ENCODE measurements at places on chromosomes 1 and 21.

GRCh38 chr1:162385702-162386101, 4.2 kb downstream of the C1orf226 start:
- H3K36me3 ChIP-seq, result peaks cover 23% of the 10 kb centered on the region
- H3K27me3 ChIP-seq, result no peaks in the 10 kb centered on the region
- no peaks in the 10 kb centered on the region for H3K4me1 ChIP-seq
- H3K4me3 ChIP-seq, result no peak overlapping the region
- H3K27ac ChIP-seq, result no peak overlapping the region
- no peak for DNase-seq

GRCh38 chr1:37764414-37764825, 500 bp downstream of the EPHA10 start:
- no peak overlapping the region for H3K27ac ChIP-seq
- H3K27me3 ChIP-seq, result peaks cover 27% of the 10 kb centered on the region
- peak overlapping the region; percentile 57 for H3K4me3 ChIP-seq
- H3K4me1 ChIP-seq, result peaks cover 4% of the 10 kb centered on the region
- DNase-seq, result peak; percentile 81
- no peaks in the 10 kb centered on the region for H3K36me3 ChIP-seq

GRCh38 chr1:61287014-61287413, 204.7 kb downstream of the NFIA start:
- H3K27me3 ChIP-seq, result no peaks in the 10 kb centered on the region
- no peaks in the 10 kb centered on the region for H3K36me3 ChIP-seq
- H3K4me1 ChIP-seq, result peaks cover 8% of the 10 kb centered on the region
- no peak overlapping the region for H3K27ac ChIP-seq

DNA sequence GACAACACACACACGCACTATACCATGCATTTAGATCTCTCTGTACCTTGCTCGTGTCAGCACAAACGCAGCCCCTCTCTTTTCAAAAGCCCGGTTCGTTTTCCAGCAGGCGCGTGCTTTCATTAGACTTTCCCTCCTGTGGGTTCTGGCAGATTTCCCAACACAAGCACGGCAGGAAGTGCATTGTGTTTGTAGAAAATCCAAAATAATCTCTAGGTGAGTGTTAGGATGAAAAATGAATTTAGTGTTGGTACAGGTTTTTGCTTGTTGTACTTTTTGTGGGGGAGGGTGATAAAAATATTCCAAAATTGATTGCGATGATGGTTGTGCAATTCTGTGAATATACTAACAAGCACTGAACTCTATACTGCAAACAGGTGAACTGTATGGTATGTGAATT, 54.1 kb upstream of the POFUT2 start:
- H3K27ac ChIP-seq, result no peak overlapping the region
- H3K27me3 ChIP-seq, result no peaks in the 10 kb centered on the region
- no peak for DNase-seq
- H3K36me3 ChIP-seq, result no peaks in the 10 kb centered on the region

DNA sequence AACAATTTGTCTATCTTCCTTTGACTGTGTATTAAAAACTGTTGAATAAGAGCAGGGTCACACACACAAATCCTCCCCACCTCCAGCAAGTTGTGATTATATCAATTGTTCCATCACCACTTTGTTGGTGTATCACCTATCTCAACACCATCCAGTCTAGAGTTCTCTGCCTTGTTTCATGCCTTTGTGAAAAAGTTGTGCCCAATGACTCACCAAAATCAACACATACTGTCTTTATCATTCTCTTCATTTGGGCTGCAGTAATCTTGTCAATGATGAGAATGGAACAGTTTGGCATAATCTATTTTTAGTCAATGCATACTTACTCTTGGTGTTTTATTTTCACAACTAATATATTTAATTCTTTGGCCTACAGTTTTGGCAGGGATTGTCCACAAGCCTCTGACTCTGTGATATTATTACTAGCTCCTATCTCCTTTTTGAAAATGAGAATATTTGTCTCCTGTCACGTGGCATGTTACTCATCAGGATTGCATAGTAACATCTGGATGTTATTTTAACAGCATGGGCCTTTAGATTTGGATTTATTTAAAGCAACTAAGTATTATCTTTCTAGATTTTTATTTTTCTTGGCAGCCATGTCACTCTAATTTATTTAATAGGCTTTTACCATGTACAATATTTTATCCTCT, 5.1 kb downstream of the C1orf87 start:
- H3K4me1 ChIP-seq, result no peaks in the 10 kb centered on the region
- no peak overlapping the region for H3K4me3 ChIP-seq
- no peaks in the 10 kb centered on the region for H3K36me3 ChIP-seq
- no peak overlapping the region for H3K27ac ChIP-seq

- H3K4me1 ChIP-seq, result no peaks in the 10 kb centered on the region
- H3K4me3 ChIP-seq, result no peak overlapping the region
- no peak for DNase-seq
- no peaks in the 10 kb centered on the region for H3K27me3 ChIP-seq
Observed at GRCh38 chr1:17207966-17208418, 3.1 kb downstream of the PADI1 start.

DNA sequence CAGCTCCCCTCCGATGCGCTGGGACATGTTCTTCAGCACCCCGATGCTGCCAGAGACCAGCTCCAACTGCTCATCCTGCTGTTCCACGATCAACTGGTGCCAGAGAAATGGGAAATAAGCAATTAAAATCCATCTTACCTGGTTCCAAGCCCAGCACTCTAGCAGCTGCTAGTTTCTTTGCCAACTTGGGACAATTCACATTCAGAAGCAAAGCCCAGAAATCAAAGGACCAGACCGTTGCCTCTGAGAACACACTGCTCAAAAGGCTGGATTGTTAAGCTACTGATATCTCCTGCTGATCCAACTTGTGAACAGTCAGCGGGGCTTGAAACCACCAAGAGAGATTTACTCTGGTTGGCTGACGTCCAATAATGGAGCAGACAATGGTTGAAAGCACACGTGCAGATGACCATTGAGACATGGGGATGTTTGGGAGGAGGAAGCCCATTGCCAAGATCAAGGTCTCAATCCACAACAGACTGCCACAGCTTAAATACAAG, 34.4 kb downstream of the STX6 start:
- DNase-seq, result no peak
- no peak overlapping the region for H3K4me3 ChIP-seq
- H3K4me1 ChIP-seq, result no peaks in the 10 kb centered on the region

DNA sequence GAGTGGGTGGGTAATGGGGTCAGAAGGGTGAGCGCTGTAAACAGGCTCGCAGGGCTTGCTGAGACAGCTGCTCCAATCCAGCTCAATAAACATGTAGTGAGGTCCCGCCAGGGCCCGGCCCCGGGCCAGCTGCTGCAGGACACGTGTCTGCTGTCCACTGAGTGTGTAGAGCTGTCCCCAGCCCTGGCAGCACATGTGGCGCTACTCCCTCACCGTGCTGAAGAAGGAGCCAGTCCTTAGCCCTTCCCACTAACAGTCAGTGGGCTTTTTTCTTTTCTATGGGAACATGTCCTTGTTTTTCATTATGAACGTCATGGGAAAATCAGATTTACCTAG, 78.9 kb upstream of the C1orf174 start:
- H3K27ac ChIP-seq, result no peak overlapping the region
- no peak for DNase-seq
- H3K4me1 ChIP-seq, result no peaks in the 10 kb centered on the region
- no peak overlapping the region for H3K4me3 ChIP-seq
- H3K27me3 ChIP-seq, result no peaks in the 10 kb centered on the region

GRCh38 chr1:152048416-152049009, 11.7 kb upstream of the S100A11 start:
- H3K27me3 ChIP-seq, result no peaks in the 10 kb centered on the region
- peak overlapping the region; percentile 43 for H3K4me3 ChIP-seq
- H3K27ac ChIP-seq, result peak overlapping the region; percentile 52
- no peaks in the 10 kb centered on the region for H3K36me3 ChIP-seq

DNA sequence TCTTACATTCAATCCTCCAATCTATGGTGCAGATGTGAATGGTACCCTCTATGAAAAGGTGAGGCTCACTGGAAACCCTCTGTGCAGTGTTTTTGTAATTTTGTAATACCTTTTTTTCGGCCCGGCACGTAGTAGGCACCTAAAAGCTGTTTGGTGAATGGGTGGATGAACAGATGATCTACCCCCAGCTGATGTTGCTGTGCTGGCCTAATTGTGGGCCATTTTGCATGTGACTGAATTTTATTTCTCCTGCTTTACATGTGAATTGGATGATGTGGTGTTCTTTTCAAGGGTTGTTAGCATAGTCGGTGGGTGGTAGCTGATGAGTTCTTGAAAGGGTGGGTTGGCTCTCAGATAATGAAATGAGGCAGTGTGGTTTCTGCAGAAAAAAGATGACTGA, 10.4 kb downstream of the KDM4A start:
- H3K4me3 ChIP-seq, result peak overlapping the region; percentile 3
- H3K27ac ChIP-seq, result no peak overlapping the region
- DNase-seq, result peak; percentile 77
- no peaks in the 10 kb centered on the region for H3K27me3 ChIP-seq

DNA sequence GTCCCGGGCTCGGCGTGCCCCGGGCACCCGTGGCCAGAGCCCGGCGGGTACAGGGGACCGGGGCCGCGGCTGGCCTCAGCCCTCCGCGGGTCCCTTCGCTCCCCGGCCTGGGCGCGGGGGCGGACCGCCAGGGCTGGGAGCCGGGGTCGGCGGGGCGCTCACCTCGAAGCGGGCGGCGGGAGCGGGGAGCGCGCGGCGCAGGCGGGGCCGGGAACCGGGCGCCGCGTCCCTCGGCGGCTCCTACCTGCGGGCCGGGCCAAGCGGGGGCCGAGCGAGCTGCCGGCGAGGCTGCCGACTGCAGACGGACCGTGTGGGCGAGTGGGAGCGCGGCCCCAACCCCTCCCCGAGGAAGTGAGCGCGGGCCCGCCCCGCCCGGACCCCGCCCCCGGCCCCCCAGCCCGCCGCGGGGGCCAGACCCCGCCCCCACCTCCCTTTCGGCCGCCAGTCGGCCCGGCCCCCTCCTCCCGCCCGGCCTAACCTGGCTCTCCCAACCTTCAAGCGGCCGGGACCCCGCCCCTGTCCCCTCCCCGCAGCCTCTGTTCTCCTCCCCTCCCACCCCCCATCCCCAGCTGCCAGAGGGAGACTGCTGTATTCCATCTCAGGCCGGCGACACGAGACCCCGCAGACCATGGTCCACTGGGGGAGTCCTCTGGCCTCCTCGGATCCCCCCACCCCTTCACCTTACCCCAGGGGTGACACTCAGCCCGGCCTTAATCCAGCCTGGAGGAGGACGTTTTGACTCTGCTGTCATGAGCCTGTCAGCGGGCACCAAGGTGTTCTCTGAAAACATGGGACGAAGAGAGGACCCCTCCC, at the start of gene FHL3:
Gene FHL3 (minus strand): TSS at position 320 of the 813 bp plus-strand sequence. CDS start 6,102 bp downstream, outside the sequence.
- H3K36me3 ChIP-seq, result peaks cover 1% of the 10 kb centered on the region
- no peak within 1 kb of the TSS for H3K27ac ChIP-seq
- H3K4me3 ChIP-seq, result peak within 1 kb of the TSS; percentile 71

DNA sequence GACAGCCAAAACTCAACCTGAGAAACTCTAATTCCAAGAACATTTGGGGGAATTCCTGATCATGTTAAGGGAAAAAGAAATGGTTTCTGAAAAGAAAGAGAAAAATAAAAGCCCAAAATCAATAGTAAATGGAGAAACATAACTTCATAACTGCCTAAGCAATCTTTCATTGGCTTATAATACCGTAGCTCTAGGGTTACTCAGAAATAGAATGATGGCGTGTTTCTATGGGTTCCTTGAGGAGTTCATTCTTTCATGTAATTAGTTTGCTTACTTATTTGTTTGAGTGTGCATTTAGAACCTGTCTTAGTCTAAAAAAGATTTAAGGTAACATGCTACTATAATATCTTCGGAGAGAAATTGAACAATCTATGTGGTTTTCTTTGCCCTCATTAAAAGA, 37.5 kb upstream of the FBXO28 start:
- H3K4me1 ChIP-seq, result no peaks in the 10 kb centered on the region
- H3K27me3 ChIP-seq, result no peaks in the 10 kb centered on the region
- H3K4me3 ChIP-seq, result no peak overlapping the region
- DNase-seq, result no peak

DNA sequence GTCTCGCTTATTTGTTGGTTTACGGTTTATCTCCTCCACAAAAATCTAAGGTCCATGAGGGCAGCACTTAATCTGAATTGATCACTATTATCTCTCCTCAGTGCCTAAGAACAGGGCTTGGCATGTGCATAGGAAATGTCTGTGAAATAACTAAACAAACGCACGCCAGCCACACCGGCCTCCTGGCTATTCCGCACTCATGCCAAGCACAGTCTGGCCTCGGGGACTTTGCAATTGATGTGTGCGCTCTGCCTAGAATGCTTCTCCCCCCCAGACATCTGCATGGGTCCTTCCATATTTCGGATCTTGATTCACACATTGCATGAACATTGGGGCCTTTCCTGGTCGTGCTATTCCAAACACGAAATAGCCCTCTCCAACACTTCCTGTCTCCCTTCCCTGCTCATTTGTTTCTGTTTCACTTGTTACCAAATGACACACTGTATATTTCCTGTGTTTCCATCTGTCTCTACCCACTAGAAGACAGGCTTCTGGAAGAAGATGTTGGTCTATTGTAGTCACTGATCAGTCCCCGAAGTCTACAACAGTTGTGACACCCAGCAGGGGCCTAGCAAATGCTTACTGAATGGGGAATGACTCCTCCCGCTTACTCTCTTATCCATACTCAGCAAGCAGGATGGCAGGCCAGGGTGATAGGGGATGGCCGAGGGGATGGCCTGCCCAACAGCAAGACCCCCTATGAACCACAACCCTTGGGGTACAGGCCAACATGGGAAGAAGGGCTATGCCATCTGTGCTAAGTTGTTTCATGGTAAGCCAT, 93.9 kb downstream of the GLIS1 start:
- H3K4me1 ChIP-seq, result 0 out of 2 replicates have a peak, but pooled peaks cover 3% of the 10 kb centered on the region
- DNase-seq, result peak; percentile 17
- H3K4me3 ChIP-seq, result no peak overlapping the region
- no peaks in the 10 kb centered on the region for H3K36me3 ChIP-seq
- no peaks in the 10 kb centered on the region for H3K27me3 ChIP-seq
- H3K27ac ChIP-seq, result no peak overlapping the region

GRCh38 chr1:15180945-15181523, 27.5 kb downstream of the TMEM51 start:
- H3K27ac ChIP-seq, result no peak overlapping the region
- H3K27me3 ChIP-seq, result no peaks in the 10 kb centered on the region
- H3K4me1 ChIP-seq, result peaks cover 5% of the 10 kb centered on the region

DNA sequence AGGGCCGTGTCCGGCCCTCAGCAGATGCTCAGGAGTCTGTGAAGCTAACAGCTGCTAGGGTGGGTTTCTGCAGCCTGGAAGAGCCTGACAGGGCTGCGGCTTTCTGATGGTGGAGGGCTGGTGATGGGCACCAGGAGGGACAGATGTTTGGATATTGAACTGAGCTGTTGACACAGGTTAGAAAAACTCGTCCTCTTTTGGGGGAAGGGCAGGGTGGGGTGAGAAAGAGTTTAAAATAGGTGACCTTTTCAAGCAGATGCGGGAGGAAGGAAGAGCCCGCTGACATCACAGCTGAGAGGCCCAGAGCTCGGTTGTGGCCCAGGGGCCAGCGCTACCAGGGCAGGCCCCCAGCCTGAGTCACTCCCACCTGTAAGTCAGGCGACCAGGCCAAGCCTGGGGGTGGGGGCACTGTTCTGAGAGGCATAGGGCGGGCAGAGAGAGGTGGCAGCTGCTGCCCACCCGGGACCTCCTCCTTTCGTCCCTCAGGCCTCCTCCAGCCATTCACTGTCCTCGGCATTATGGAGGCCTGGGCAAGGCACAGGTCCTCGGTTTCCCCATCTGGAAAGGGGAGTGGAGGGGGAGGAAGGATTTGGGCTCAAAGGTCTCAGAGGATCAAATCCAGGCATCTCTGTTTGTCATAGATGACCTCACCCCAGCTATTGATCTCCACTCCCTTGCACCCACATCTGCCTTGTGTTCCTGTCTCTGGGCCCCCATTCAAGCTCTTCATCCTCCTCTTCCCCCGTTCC, 32.3 kb upstream of the ID3 start:
- no peak overlapping the region for H3K27ac ChIP-seq
- no peak for DNase-seq
- H3K4me3 ChIP-seq, result no peak overlapping the region
- no peaks in the 10 kb centered on the region for H3K36me3 ChIP-seq
- peaks cover 8% of the 10 kb centered on the region for H3K4me1 ChIP-seq
- no peaks in the 10 kb centered on the region for H3K27me3 ChIP-seq
